Foreskin keratinocyte (primary cell): ENCODE measurements at places on chromosomes 2 and 18. TPM values are rescaled to one million over a fixed set of nuclear protein-coding genes. Genes with fewer than 3 reads are reported as not detected.
A peak's percentile ranks its signal among the peaks of the same experiment; 100 is the strongest.

GRCh38 chr2:224060783-224061482 is 21.8 kb upstream of the SERPINE2 start:
- DNase-seq: no peak

GRCh38 chr2:198453866-198454265 is 649.5 kb downstream of the PLCL1 start:
- DNase-seq: no peak

- peak; percentile 75 for DNase-seq
These were observed 165.0 kb downstream of the ANTXR1 start for GRCh38 chr2:69177785-69178636.

GRCh38 chr2:39107724-39108273 is 13.1 kb downstream of the SOS1 start:
- DNase-seq: no peak

DNA sequence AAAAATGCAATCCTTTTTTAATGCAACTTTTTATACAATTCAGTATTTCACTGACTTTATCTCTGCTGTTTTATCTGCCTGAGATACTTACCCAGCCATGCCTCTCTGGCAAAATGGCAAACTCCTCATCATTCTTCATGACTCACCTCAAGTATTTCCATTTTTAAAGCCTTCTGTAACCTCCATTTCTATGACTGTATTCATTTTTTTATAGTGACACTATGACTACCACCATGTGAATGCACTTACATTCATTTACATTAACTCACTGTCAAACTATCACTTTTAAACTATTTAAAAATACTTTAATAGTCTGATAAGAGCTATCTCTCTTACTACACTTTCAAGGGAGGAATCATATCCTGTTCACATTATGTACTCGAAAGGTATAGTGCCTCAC is 99.4 kb upstream of the SCN7A start:
- peak; percentile 84 for DNase-seq

- no peak for DNase-seq
These were observed 112.3 kb downstream of the BCL2 start for GRCh38 chr18:63207143-63207790.

PLEKHH2 gene
- total RNA-seq: 0.85 and 1.2 TPM in 2 replicates

- no peak for DNase-seq
These were observed 212.7 kb upstream of the COPS8 start for GRCh38 chr2:236872981-236873380.

- no peak for DNase-seq
These were observed 37.1 kb downstream of the MEMO1 start for GRCh38 chr2:31973665-31974064.

ITGA6 gene
- total RNA-seq: 815 and 842 TPM in 2 replicates

- DNase-seq: no peak
These were observed 74.0 kb downstream of the SUMO1 start for GRCh38 chr2:202164411-202164810.

DNA sequence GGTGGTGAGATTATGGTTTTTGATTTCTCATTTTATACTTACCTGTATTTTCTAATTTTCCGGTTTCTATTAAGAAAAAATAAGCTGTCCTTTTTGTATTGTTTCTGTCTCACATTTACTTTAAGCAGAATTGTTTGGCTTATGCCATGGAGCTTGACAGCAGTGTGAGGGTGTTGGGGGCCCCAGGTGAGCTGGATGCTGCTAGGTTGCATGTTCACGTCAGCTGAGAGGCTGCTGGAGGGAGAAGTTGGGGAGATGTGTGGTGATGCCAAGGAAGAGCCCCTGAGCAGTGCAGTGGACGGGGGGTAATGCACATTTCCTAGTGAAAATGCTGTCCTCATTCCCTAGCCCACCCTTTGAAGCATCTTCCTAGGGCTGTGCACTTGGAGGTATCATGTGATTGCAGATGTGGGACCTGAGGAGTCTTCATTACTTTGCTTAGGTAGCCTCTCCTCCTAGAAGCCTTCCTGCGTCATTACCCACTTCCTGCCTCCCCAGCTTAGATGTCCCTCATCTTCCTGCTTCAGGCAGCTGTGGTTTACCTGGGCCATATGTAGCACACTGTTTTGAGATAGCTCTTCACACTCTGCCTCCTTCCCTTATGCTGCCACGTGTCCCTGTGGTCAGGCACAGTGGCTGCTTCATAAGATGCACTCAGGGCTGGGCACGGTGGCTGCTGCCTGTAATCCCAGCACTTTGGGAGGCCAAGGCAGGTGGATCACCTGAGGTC is 16.2 kb downstream of the ATG16L1 start:
- DNase-seq: no peak

DNA sequence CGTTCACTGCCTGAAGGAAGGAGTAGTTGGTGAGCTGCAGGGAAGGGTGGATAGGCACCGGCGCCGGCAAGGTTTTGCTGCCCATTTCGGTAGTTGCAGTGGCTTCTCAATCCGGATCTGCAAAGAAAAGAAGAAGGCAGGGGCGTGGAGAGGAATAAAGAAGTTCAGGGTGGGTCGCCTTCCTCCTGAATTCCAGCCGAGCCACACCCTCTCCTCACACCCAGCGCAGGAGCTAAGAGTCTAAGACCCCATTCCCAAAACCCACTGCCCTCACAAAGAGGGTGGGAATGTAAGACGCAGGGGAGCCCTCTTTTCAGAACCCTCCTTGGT is 4.7 kb downstream of the OSR1 start:
- DNase-seq: no peak

DNA sequence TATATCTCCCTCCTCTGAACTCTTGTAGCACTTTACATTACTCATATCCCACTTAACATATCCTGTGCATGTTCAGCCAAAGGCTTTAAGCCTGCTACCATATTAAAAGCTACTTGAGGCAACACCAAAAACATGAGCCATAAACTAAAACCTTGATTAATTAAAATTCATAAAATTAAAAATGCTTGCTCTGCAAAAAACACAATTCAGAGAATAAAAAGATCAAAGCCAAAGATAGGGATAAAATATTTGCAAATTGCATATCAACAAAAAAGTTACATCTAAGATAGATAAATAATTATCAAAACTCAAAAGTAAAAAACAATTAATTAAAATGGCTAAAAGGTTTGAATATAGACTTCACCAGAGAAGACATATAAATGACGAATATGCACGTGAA is 495.4 kb upstream of the PIK3C3 start:
- DNase-seq: no peak

EMILIN1 gene
- 0.37 and 0.39 TPM in 2 replicates for total RNA-seq
